ENCODE measurements at places on chromosomes 11 and 22.

DNA sequence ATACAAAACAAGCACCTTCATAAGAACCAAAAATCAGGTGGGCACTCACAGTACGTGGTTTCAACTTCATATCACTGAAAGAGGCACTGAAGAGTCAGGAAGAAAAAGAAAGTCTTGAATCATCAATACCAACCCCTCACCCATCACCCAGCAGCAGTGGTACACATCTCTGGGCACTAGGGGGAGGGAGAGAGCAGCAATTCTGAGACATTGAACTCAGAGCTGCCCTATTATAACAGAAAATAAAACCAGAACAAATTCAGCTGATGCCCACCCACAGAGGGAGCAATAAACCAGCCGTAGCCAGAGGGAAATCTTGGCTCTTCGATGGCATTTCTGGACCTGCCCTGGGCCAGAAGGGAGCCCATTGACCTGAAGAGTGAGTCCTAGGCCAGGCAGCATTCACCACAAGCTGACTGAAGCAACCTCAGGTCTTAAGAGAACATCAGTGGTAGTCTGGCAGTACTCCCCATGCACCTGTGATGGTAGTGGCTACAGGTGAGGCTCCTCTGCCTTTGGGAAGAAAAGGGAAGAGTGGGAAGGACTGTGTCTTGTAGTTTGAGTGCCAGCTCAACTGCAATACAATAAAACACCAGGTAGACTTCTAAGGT lies 42.2 kb upstream of the FAM181B start:
- DNase-seq: peak; percentile 8

- no peak for DNase-seq
Measured at GRCh38 chr11:124736736-124737135, 3.0 kb upstream of the NRGN start.

DNA sequence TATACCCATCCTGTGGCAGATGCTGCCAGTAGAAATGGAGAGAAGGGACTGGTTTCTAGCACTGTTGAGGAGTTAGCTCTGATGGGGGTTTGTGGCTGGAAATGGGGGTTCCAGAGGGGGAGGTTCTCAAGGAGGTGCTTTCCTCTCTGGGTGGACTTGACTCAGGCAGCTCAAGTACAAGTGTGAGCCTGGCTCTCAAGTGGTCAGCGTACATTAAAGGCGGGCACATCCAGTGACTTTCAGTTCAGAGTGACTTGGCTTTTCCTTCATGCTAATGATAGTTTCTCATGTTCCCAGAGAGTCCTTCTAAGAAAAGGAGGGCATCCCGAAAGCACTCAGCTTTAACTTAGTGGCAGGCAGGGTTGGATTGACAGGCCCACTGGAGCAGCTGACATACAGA lies 58.9 kb upstream of the HORMAD2 start:
- DNase-seq: no peak

- no peak for DNase-seq
Measured at GRCh38 chr11:126277780-126278179, 5.1 kb upstream of the TIRAP start.

DNA sequence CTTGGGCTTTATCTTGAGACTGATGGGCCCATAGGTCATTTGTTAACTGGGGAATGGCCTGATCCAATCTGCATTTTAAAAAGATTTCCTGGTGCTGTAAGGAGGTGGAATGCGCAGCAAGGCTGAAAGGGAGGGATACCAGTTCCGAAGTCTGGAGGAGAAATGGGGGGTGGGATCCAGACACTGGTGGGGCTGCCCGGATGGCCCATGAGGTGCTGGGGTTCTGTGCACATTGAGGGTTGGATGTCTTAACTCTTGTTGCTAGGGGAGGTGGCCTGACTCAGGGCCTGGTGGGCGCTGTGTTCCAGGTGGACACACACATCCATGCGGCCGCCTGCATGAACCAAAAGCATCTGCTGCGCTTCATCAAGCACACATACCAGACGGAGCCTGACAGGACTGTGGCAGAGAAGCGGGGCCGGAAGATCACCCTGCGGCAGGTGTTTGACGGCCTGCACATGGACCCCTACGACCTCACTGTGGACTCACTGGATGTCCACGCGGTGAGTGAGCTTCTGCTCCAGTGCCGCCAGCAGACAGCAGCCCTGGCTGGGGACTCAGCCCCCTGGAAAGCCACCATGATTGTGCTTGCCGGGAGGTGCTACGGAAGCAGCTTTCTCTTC lies 38.1 kb downstream of the AMPD3 start:
- no peak for DNase-seq

- no peak for DNase-seq
Measured at GRCh38 chr11:86706338-86707131, 34.1 kb upstream of the ME3 start.

DNA sequence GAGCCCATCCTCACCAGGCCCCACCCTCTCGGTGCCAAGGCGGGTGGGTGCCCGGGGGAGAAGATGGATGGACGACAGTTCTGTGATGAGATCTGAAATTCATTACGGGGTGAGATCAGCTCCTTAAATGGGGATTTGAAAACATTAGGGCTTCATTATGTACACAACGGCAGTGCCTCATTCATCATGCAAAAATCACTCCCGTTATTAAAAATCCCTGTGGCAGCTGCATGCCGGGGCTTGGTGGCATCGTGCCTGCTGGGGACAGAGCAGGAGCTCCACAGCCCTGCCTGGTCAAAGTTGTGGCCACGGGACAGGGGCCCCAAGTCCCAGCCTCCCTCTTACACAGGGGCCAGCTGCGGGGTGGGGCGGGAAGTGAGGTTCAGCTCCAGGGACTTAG lies 20.2 kb downstream of the OTUB1 start:
- no peak for DNase-seq

DNA sequence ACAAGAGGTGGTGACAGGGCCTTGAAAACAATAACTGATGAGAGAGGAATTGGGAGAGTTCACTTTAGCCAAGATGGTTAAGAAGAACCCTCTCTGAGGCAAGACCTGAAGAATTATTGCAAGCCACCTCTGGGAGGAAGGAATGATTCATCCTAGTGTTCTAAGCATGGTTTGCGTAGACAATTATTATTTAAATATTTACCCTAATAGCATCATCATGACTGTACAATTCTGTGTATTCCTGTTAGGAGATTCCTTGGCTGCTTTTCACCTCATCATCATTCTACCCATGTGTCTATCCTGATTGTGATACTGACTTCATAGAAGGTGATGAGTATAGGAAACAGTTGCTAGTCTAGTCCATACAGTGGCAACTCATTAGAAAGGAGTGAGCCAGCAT lies 264.4 kb downstream of the DDX10 start:
- DNase-seq: peak; percentile 91

- DNase-seq: no peak
Measured at GRCh38 chr22:33919391-33920196, 682 bp downstream of the LARGE1 start.

GRCh38 chr11:102252339-102252891 lies 64.9 kb upstream of the BIRC3 start:
- no peak for DNase-seq

GRCh38 chr11:831118-831864 lies 1.5 kb upstream of the CD151 start:
- DNase-seq: no peak

- DNase-seq: no peak
Measured at GRCh38 chr11:116590844-116591570, 181.8 kb downstream of the BUD13 start.

- DNase-seq: no peak
Measured at GRCh38 chr11:23192256-23192655, 332.0 kb upstream of the CCDC179 start.

GRCh38 chr11:96472085-96472484 lies 82.3 kb downstream of the JRKL start:
- no peak for DNase-seq

All from AG04450 (cell line).